Right renal cortex interstitium (tissue), 3 donors: ENCODE measurements at places on chromosomes 12 and 14. TPM values are rescaled to one million over a fixed set of nuclear protein-coding genes. Genes with fewer than 3 reads are reported as not detected.

DNA sequence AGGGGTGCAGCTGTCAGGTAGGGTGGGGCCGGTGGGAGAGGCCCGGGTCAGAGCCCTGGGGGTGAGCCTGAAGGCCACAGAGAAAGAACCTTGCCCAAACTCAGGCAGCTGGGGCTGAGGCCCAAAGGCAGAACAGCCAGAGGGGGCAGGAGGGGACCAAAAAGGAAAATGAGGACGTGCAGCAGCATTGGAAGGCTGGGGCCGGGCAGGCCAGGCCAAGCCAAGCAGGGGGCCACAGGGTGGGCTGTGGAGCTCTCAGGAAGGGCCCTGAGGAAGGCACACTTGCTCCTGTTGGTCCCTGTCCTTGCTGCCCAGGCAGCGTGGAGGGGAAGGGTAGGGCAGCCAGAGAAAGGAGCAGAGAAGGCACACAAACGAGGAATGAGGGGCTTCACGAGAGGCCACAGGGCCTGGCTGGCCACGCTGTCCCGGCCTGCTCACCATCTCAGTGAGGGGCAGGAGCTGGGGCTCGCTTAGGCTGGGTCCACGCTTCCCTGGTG lies 10.5 kb downstream of the MMP14 start:
- no peak for DNase-seq

- no peak for DNase-seq
Measured at GRCh38 chr12:28184375-28184774, 5.9 kb upstream of the CCDC91 start.

DNA sequence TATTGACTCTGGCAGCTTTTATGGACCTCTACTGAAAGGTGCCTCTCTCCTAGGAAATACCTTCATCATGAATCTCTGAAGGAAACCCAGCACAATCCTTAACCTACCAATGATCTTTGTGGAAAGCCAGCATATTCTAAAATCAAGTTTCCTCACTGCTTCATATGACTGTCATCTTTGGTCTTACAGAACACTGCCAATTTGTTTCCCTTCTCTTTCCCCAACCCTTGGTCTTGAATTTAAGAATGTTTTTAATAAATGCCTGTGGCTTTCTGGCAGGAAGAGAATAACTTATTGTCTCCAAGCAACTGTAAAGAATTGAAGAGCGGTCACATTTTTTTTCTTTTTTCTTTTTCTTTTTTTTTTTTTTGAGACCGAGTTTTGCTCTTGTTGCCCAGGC lies 427.6 kb downstream of the IPO8 start:
- DNase-seq: no peak

DNA sequence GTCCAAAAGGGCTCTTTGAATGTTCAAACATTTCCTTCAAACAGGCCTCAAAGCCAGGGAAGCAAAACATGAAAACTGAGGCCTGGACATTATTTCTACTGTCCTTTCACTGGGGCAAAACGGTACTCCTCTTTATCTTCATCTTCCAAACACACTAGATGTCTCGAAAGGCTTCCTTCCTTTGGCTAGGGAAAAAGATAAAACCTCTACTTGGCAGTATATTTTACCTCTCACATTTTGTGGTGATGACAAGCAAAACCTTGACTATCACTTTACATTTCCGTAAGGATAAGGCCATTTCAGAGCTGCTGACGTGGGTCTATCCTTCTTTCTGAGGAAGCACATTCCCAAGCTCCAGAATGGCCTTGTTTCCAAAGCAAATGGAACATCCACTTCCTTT lies 9.9 kb downstream of the STAB2 start:
- DNase-seq: no peak

DNA sequence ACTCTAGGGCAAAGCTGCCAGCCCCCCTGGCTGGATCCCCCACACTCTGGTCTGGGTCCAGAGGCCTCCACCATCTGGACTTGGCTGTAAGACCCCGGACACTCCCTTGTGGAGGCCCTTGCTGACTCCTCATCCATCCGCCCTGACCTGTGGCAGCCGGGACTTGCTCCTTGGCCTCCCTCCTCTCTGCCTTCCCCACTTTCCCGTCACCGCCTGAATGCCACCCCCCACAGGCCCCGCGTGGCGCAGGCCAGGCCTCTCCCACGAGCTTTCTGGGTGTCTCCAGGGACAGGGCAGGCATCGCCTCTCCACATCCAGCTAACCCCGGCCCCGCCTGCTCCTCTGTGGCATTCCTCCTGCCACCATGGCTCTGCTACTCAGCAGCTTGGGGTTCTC lies 14.1 kb downstream of the JAG2 start:
- DNase-seq: no peak

GRCh38 chr14:105411017-105411941 lies 8.3 kb upstream of the MTA1 start:
- no peak for DNase-seq

- DNase-seq: no peak
Measured at GRCh38 chr14:54572316-54572715, 5.4 kb downstream of the SAMD4A start.

- no peak for DNase-seq
Measured at GRCh38 chr12:9090220-9090619, 25.5 kb downstream of the A2M start.

DNA sequence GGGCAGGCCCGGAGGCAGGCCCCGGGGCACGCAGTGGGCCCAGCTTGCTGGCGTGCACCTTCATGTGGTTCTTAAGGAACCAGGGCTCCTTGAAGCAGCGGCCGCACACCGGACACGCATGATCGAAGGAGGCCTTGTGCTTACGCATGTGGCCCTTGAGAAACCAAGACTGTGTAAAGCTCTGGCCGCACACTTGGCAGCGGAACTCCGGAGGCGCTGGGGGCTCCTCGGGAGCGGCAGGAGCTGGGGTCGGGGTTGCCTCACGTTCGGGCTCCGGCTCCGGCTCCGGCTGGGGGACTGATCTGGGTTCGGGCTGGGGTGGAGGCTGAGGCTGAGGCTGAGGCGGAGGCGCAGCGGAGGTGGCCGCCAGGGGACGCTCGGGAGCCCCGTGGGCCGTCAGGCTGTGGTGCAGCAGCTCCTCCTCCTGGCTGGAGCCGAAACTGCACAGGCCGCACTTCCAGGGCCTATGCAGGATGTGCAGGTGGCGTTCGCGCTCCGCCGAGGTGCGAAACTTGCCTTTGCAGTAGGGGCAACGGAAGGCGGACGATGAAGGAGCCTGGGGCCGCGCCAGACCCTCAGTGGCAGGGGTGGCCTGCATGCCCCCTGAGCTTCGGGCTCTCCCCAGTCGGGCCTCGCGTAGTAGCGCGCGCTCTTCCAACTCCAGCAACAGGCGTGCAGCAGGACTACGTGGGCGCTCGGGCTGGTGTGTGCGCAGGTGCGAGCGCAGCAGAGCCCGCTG lies 6.0 kb downstream of the ZNF219 start:
- no peak for DNase-seq

DNA sequence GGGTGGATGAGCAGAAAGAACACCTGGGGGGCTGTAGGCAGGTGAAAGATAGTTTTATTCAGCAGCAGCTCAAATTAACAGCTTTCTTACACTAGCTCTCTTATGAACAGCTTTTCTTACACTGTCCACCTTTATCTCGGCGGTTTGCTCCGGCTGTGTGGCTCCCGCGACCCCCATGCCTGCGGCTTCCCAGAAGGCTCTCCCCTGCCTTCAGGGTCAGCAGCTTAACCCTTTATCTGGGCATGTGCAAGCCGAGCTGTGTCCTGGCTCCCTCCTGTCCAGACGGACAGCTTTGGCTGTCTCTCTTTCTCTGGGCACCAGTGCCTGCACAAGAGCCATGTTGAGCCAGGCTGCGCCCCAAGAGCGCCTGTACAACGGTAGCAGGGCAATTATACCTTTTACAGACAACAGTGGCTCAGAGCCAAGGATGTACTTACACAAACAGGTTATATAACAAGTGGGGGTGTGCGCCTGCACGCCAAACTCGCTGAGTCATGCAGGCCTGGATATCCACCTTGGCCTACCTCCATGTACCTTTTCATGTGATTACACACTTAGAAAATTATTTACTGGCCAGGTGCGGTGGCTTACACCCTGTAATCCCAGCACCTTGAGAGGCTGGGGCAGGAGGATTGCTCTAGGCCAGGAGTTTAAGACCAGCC lies 28.5 kb upstream of the KLHL42 start:
- no peak for DNase-seq

The SERPINA4 gene
- 1.5 TPM for polyA plus RNA-seq

The PTPRR gene
- polyA plus RNA-seq: 0.95 TPM

The OTX2 gene
- not detected for polyA plus RNA-seq
